ENCODE measurements at places on chromosomes 2 and 18. TPM values are rescaled to one million over a fixed set of nuclear protein-coding genes. Genes with fewer than 3 reads are reported as not detected.

- peak; percentile 29 for DNase-seq
These were observed 47.4 kb upstream of the KDM3A start for GRCh38 chr2:86393521-86394491.

DNA sequence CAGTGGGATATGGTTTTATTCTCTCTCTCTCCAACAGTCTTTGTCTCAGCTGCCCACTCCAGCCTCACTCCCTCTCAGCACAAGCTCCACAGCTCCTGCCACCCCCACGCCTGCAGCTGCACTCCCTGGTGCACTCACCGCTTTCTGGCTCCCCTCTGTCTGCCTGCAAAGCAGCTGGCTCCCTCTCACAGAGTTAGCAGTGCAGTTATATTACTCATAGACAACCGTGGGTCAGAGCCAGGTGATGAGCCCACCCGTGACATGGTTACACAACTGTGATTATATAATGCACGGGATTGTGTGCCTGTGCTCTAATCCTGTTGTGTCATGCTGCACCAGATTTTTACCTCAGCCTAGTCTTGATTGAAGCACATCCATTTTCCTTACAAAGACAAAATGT, 276.9 kb upstream of the CHAC2 start:
- DNase-seq = no peak

CCNT2 gene
- 30.5 TPM for total RNA-seq

- no peak for DNase-seq
These were observed 1056.7 kb upstream of the FANCL start for GRCh38 chr2:59297816-59298215.

DNA sequence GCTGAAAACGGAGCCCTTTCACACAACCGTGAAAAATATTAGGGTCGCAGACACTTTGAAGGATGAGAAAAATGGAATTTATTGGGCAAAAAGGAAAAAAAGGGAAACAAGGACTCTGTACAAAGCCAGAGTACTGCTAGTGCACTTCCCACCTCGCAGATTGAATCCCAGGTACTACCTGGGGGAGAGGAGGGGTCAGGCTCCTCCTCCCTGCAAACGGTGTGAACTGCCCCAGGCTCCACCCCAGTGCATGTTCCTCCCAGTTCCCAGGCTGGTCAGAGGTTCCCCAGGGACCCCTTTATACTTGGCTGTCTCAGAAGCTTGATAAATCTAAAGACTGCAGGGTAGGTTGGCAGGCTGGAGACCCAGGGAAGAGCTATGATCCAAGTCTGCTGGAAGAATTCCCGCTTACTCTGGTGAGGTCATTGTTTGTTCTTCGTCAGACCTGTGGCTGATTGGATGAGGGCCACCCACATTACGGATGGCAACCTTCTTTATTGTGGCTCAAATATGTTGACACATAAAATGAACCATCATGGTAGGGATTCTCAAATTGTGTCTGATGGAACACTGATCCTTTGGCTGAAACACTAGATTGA, 290.4 kb upstream of the POU3F3 start:
- DNase-seq = no peak

DNA sequence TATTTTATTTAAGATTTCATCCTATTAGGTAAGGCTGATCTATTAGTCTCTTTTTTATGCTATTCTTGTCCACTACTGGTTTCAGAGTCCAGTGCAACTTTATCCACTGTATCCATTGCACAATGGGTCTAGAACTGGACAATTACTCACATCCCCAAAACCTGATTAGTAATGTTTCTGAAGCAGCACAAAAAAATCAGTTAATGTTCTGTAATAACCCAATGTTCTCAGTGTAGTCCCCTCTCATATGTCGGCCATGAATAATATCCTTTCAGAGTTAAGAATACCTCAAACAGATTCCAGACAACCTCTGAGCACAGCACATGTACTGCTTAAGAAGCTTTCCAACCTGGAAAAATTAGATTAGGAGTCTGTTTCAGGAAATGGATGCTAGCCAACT, 29.7 kb downstream of the MGAT4A start:
- DNase-seq = no peak

TNFRSF11A gene
- total RNA-seq = 8.0 TPM

GRCh38 chr2:48169141-48169592, 262.9 kb upstream of the FBXO11 start:
- no peak for DNase-seq

DNA sequence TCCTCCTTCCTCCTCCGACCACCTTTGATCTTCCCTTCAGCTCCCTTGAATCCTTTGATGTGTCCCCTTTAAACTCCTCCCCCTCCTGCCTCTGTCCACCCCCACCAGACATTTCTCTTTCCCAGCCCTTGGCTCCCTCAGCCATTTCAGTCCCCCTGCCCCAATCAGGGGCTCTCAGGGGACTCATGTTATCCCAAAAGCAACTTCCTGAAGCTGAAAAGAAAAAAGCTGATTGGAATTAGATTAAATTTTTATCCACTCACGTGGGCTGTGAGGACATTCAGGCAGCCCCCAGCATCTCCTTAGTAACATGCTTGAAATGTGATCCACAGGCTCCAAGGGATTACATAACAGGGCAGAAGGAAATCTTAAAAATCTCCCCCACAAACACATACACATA, 81.3 kb downstream of the NEURL3 start:
- DNase-seq = no peak

- no peak for DNase-seq
These were observed 200.3 kb downstream of the PRKCE start for GRCh38 chr2:45851576-45852304.

DNA sequence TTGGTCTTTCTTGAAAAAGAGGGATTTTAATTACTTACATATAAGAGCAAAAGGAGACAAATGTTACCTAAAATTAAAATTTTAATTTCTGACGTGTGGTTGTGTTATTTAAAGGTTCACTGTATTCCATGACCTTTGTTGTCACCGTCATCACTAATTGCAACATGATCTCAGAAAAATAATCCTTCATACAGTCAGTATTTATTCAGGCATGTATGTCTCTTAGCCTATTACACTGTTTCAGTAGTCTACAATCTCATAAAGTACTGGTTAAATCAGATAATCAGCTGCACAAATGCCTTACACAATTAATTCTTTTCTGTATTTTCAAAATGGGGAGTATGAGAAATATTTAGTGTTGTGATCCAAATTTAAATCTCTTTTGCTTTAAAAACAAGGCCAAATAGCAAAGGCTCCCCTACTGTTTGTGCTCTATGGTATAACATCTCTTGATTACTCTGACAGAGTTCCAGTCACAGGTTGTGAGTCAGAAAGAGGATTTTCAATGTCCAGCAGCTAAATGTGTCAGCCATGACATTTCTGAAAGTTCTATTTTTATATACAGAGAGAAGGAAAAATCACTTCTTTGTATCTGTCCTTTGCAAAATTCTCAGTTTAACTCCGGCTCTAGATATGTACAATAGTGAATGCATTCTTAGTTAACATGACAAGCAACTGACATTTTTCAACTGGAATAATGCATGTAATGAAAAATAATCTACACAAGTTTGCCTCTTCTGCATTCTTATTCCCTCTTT, 184.0 kb downstream of the FIGN start:
- no peak for DNase-seq

DNA sequence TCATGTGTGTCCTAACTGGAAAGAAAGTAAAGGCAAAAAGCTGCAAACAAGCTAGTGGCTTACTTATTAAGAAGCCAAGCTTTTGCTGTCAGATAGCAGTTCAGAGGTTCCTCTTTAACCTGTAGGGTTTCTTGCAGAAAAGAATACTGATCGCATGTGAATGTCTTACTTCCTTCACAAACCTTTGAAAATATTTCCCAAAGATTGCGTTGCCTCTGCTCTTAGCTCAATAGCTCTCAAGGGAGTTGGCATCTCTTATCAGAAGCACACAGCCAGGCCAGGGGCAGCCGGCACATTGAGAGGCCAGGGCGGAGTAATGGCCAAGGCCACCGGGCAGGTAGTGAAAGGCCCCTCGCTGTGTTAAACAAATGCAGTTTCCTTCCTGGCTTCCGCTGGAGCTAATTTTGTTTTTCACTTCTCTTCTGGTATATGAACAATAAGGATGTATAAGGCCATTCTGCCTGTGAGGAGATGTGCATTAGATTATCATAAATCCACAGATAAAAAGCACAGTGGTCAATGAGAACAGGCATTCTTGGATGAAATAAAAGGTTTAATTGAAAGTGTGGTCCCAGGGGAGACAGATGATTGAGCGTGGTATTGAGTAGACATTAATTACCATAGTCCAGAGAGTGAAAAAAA, 542.4 kb upstream of the NRP2 start:
- DNase-seq = no peak

- peak; percentile 76 for DNase-seq
These were observed 67.1 kb downstream of the MGAT5 start for GRCh38 chr2:134320930-134321329.

GRCh38 chr18:74334242-74334893, 18.7 kb downstream of the C18orf63 start:
- no peak for DNase-seq

GRCh38 chr2:231371430-231372054, 24.0 kb upstream of the B3GNT7 start:
- DNase-seq = no peak

GRCh38 chr2:29700560-29700959, 220.8 kb downstream of the ALK start:
- DNase-seq = no peak

GRCh38 chr18:33571998-33572787, 5.8 kb upstream of the ASXL3 start:
- DNase-seq = no peak

DNA sequence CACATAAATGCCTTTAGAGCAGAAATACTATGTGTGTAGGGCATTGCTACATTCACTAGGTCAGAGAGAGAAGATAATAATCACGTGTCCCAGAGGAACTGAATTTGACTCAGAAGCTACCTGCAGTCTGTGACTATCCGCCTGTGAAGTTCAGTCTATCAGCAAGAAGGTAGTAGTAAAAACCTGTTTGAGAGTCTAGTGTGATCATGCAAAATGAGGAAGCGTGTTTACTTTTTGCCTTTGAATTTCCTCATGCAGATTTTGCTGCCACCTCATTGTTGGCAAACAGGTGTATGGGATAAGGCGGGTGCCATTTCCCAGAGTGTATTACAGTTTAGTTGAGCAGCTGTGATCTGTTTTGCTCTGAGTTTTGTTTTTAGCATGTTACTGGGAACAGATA, 403.9 kb upstream of the FANCL start:
- no peak for DNase-seq

DNA sequence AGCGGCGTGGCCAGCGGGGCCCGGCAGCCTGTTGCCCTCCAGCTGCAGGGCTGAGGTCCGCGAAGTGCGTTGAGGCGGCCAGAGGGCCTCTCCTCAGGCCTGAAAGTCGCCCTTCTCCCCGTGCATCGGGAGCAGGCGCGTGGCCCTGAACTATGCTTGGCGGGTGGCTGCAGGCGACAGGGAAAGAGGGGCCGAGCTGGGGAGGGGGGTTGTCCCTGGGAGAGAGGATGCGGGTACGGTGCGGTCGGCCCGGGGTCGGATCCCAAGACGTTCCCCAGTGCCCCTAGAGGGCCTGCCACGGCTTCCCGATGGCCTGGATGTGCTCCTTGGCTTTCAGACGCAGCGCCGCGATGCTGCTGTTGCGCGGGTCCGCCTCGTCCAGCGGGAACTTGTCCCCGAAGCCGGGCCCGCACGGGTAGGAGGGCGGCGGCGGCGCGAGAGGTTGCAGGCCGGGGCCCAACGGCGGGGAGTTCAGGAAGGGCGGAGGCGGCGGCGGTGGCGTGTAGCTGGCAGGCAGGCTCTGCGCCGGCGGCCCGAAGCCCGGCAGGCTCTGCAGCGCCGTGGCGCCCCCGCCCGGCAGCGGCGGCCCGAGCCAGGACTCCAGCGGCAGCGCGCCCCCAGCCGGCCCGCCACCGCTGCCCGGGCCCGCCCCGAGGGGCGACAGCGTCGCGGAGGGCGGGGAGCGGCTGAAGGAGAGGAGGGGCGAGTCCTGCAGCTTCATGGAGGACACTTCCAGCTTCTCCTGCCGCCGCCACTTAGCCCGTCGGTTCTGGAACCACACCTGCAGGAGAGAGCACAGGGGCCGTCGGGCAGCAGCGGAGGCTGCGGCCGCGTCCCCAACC, 4.3 kb downstream of the RAX start:
- DNase-seq = peak; percentile 74

OBSL1 gene
- total RNA-seq = 1.4 TPM

MBD1 gene
- total RNA-seq = 67.4 TPM
